ENCODE measurements at places on chromosomes 6 and 20.
A peak's percentile ranks its signal among the peaks of the same experiment; 100 is the strongest.

- DNase-seq, result no peak
Observed at GRCh38 chr6:82227770-82228169, 19.8 kb downstream of the IBTK start.

DNA sequence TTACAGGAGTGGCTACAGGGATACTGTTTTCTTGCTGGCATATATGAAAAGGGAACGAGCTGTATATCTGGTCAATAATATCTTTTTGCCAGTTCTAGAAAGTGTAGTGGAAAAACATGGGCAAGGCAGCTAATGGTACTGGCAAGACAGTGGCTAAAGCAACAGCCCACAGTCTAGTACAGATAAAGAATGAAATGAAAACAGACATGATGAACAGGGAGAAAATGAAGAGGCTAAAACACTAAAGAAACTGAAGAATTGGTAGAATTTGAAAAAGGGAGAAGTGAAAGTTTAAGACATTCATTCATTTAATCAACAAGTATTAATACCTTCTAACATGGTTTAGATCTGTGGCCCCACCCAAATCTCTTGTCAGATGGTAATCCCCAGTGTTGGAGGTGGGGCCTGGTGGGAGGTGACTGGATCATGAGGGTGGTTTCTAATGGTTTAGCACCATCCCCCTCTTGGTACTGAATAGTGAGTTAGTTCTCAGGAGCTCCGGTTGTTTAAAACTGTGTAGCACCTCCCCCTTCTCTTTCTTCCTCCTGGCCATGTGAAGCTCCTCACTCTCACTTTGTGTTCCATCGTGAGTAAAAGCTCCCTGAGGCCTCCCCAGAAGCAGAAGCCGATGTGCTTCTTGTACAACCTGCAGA is 18.1 kb downstream of the FAM184A start:
- no peak for DNase-seq

DNA sequence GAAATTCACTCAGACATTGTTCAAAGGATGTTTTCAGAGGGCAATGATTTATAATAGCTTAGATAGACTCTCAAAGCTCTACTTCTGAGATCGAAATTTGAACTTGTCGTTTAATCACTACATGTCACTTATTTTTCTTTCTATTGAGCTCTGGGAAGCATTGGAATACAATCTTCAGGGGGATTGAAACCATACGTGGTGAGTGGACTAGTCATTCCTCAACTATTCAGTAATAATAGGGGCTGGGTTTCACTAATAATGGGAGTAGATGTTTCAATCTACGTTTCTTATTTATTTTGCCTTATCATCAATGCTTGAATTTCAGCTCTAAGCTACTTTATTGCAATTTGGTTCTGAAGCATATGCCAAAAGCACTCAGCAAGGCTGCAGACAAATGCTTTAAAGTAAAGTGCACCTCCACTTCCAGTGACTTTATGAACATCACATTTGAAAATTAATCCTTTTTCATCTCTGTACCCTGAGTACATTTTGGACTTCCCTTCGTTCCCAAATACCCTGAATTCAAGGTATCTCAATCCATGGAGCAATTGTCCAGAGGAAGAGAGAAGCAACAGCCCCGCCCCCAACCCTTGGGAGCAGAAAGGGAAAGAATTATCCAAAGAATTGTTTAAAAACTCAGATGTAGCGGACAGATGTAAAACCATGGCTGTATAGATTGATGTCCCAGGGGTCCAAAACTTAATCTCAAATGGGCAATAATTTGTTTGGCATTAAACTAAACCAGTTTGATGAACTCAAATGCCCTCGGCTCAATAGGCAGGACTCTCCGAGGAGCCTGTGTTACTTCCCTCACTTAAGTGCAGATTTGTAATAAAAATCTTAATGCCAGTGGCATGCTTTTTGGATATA is 68.1 kb downstream of the HFE start:
- peak; percentile 51 for DNase-seq

DNA sequence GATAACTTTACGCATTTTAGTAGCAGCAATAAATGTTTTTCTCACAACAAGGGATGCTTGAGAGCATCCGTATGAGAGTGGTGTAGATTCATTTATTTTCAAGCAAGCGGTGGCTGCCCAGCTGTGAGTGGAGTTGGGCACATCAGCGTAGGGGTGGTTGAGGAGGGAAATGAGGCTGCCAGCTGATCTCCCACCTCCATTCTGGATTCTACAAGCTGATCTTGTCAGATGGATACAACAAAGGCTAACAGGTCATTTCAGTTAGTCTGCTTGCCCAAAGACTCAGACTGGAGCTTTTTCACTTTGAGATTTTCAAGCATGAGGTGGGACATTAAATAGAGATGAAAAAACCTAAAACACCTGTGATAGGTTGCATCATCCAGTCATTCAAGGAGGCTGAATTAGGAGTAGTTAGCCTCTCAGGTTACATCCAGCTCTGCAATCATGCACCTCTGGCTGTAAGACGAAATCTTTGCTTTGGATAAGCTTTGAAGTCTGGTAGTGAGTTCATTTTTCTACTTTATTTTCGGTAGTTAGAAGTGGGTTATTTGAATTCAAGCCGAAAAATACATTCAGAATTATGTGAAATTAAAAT is 1.9 kb upstream of the BACH2 start:
- DNase-seq, result no peak

- no peak for DNase-seq
Observed at GRCh38 chr20:21820045-21820444, 114.6 kb downstream of the PAX1 start.

DNA sequence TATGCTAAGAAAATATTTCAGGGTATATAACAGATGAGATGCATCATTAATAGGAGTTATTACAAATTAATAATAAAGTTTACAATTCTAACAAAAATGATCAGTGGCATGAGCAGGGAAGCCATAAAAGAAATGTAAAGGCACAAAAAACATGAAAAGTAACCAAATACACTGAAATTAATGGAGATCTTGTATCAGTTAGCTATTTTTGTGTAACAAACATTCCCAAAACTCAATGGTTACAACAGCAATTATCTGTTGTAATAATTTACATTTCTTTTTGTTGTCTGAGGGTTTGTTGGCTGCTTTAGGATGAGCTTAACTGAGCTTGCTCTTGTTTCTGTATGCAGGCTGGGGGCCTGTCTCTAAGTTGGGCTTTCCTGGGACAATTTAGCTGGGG is 104.3 kb upstream of the AHI1 start:
- DNase-seq, result no peak

DNA sequence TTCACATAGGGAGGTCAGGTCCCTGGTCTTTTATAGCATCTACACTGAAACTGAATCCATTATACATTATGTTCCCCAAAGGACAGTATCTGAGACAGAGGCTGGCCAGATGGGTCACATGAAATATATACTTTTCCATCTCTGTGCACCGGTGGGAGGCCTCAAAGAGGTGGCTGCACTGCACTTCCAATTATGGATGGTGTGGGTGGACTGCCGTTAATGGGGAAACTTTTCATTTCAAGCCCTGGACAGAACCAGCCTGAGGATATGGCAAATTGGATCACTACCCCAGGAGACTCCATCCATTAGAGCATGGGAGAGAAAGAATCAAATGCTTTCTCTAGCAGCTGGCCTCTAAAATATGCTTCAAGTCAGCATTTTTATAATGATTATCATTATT is 280.5 kb upstream of the OPRM1 start:
- no peak for DNase-seq

- no peak for DNase-seq
Observed at GRCh38 chr6:98931696-98932095, 16.1 kb downstream of the FBXL4 start.

- peak; percentile 24 for DNase-seq
Observed at GRCh38 chr6:108653949-108654348, 93.2 kb downstream of the FOXO3 start.

DNA sequence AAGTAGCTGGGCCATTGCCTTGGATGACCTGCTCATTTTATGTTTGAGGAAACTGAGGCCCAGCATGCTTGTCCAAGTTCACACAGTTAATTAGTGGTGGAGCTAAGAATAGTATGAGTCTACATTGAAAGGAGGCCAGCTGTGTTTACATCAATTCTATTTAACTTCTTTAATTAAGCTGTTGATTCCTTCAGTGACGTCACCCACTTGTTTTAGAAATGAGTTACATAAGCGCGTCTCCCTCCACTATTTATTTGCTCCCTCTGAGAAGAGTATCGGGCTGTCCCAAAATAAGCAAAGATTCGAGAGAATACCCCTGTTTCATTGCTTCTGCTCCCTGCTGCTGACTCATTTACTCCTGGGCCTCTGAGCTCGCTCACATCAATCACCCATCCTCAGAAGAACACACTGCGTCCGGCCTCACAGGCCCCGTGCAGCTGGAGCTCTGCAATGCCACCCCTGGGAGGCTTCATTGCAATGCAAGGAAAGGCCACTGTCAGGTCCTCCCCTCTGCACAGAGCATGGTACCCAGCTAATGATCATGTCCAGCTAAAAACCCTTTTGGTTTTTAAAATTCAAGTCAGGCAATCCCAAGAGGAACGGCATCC is 74.8 kb upstream of the BMP2 start:
- DNase-seq, result no peak

- no peak for DNase-seq
Observed at GRCh38 chr20:38671186-38671585, 53.1 kb upstream of the SLC32A1 start.

- DNase-seq, result no peak
Observed at GRCh38 chr6:121630716-121631115, 195.3 kb downstream of the GJA1 start.

- DNase-seq, result no peak
Observed at GRCh38 chr6:127510876-127511275, 8.3 kb downstream of the MTCL3 start.

DNA sequence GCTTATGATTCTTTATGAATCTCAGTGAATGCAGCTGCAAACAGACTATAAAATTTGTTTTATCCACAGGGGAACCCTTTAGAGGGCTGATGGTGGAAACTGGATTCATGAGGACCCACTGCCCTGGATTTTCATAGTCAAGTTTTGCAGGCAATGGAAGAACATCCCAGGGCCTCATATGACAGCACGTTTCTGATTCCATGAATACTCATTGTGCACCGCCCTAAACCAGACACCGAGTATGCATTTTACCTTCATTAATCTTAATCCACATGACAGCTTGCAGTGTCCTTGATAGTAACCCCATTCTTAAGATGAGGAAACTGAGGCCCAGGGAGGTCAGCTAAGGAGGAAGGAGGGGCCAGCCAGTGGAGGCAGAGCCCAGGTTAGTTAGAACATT is 270.4 kb downstream of the PREX1 start:
- no peak for DNase-seq

GRCh38 chr6:25499615-25500235 is 152.3 kb upstream of the SCGN start:
- no peak for DNase-seq

- peak; percentile 14 for DNase-seq
Observed at GRCh38 chr6:35024551-35025054, 116.5 kb downstream of the TCP11 start.

GRCh38 chr6:87334683-87335082 is 5.6 kb upstream of the GJB7 start:
- DNase-seq, result peak; percentile 3

DNA sequence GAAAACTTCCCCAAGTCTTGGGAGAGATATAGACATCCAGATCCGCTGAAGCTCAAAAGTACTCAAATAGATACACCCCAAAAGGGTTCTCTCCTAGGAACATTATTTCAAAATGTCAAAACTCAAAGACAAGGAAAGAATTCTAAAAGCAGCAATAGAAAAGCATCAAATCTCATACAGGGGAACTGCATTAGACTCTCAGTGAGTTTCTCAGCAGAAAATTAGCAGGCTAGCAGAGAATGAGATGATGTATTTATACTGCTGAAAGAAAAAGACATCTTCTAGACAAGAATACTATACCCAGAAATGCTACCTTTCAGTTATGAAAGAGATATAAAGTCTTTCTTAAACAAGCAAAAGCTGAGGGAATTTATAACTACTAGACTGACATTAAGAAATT is 75.5 kb upstream of the RIMS1 start:
- no peak for DNase-seq

- DNase-seq, result peak; percentile 27
Observed at GRCh38 chr6:159829526-159829925, 29.4 kb downstream of the PNLDC1 start.

DNA sequence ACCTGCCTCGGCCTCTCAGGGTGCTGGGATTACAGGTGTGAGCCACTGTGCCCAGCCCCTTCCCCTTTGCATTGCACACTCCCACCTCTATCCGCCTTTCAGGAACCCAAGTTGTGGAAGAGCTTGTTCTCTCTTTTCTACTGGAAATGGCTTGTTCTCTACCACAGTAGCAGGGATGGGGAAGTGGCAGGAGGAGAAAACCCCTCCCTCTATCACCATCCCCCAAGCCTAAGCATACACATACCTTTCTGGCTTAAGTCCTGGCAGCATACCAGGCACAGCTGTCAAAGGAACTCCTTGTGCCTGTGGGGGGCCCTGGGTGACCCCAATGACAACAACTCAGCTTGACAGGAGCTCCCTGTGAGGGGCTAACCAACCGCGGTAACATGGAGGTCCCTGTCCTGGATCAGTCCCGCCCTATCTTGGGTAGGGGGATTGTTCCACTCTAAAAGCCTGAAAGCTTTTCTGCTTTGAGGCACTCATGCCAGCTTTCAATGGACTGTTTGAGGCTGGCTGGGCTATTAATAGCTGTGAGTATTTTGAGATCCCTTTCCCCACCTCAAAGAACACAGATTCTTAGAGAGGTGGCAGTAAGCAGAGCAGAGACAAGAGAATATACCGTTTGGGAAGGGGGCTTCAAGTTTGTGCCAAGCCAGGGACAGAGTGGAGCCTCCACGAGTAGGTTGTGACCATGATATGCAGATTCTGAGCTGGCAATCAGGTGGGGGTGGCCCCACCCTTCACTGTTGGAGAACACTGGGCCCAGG is 2.3 kb downstream of the KLHDC3 start:
- no peak for DNase-seq

DNA sequence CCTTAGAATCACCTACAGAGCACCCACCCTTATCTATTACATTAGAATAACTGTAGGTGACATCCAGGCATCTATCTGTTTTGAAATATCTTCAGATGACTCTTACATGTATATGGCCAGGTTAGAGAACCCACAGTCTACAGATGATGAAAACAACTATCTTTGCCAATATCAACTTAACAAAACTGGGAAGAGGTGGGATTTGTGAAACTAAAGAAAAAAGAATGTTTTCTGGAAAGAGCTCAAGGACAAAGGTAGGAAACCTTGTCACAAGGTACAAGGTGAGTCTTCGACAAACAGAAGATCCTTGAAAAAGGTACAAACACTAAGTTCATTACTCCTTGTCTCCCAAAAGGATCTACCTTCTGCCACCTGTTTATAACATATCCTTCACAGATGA is 47.0 kb upstream of the DST start:
- no peak for DNase-seq

DNA sequence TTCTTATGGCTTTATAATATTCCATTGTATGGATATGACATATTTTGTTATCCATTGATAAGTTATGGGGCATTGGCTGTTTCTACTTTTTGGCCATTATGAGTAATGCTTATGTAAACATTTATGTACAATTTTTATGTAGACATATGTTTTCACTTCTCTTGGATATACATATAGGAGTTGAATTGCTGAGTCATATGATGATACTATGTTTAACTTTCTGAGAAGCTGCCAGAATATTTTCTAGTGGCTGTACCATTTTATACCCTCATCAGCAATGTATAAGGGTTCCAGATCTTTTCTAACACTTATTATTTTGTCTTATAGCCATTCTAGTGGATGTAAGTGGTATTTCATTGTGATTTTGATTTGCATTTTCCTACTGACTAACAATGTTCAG is 23.1 kb downstream of the OTOR start:
- DNase-seq, result peak; percentile 12

GRCh38 chr6:35586542-35586941 is 73.8 kb upstream of the TULP1 start:
- DNase-seq, result peak; percentile 24

Measured in fibroblast of skin of abdomen (primary cell).